ENCODE measurements at places on chromosomes 4 and X.

DNA sequence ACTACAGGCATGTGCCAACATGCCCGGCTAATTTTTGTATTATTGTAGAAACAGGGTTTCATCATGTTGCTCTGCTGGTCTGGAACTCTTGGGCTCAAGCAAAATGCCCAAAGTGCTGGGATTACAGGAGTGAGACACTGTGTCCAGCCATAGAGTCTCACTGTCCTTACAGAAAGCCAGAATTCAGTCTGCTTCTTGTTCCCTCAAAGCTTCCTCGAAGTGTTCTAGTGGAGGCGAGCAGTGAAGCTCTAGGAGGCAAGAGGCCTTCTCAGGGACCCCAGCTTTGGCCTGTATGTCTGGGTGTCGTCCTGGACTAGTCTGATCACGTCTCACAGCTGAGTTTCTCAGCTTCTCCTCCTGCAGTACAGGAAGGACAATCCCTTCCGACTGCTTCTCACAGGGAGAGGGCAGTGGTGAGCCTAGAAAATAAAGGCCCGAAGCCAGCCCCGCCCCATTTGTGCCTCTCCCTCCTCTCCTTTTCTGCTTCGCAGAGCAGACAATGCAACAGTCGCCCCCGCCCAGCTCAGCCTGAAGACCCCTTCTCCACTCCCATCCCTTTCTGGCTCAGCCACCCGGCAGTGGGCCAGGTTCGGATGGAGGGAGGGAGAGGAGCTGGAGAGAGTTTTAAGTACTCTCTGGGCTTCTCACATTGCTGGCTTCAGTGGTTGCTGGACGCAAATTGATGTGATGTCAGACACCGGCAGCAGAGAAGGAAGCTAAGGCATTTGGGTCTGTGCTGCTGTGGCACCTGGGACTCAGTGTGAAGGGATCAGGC is 11.1 kb upstream of the FAM3A start:
- DNase-seq = peak; percentile 75

GRCh38 chr4:7263166-7263565 is 70.8 kb downstream of the SORCS2 start:
- DNase-seq = no peak

GRCh38 chr4:8439914-8440491 is 520 bp downstream of the ACOX3 start:
- DNase-seq = no peak

DNA sequence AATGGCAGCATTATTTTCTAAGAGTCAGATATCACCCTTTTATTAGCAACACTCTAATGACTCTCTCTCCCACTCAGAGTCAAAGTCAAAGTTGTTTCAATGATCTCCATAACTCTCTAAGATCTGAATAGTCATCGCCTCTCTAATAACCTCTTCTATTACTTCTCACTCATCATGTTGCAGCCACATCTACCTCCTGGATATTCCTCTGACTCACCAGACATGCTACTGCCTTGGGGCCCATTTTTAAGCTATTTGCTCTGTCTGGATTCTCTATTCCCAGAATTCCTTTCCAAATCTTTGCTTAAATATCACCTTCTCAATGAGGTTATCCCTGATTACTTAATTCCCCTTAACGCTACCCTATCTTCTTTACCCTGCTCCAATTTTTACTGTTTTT is 391.8 kb upstream of the MAGEB16 start:
- no peak for DNase-seq

DNA sequence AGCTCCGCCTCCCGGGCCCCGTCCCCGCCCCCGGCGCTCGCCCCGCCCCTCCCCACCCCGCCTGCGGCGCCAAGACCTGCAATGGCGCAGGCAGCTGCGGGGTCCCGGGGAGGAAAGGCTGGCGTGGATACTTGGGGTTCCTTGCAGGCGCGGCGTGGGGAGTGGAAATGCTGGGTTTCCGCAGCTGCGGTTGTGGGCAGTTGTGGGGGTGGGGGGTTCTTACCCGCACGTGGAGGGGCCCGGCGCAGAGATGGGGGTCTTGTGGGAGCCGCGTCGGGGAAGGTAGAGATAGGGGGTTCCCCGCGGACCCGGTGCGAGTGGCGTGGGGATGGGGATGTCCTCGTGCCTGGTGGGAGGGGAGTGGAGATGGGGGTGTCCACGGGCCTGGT is 680 bp upstream of the ASMTL start:
- DNase-seq = no peak

GRCh38 chr4:81427344-81427821 is 44.3 kb downstream of the RASGEF1B start:
- peak; percentile 28 for DNase-seq

DNA sequence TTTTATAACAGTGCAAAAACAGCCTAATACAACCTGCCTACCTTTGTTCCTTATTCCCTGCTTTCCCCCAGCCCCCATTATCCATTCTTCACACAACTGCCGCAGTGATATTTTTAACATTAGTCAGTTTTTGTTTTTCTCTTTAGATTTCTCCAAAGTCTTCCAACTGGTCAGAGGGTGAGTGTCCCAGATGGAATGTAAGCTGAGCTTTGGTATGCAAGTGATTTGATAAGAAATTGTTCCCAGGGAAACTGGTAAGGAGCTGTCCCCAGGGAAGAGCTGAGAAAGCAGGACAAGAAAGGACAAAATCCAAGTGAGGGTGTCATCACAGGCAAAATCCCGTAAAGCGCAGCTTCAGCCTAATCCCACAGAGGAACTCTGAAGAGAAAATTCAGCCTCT is 475.5 kb upstream of the ADGRL3 start:
- DNase-seq = peak; percentile 91

DNA sequence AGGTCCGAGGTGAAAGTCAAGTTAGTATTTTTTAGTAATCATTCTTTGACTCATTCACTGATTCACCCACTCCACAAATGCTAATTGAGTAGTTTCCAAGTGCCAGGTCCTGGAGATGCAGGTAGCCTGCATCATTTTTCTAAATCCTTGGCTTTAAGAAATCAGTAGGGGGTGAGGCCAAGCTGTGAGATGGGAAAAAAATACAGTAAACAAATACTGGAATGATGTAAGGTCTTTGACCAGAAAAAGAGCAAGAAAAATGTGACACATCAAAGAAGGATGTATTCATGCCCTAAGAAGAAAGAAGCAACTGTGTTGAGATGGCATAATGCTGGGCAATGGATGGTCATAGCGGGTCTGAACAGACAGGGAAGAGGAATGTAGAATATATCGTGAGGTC is 1386.6 kb downstream of the PCDH7 start:
- no peak for DNase-seq

GRCh38 chr4:110130576-110131358 is 67.6 kb downstream of the ELOVL6 start:
- no peak for DNase-seq

DNA sequence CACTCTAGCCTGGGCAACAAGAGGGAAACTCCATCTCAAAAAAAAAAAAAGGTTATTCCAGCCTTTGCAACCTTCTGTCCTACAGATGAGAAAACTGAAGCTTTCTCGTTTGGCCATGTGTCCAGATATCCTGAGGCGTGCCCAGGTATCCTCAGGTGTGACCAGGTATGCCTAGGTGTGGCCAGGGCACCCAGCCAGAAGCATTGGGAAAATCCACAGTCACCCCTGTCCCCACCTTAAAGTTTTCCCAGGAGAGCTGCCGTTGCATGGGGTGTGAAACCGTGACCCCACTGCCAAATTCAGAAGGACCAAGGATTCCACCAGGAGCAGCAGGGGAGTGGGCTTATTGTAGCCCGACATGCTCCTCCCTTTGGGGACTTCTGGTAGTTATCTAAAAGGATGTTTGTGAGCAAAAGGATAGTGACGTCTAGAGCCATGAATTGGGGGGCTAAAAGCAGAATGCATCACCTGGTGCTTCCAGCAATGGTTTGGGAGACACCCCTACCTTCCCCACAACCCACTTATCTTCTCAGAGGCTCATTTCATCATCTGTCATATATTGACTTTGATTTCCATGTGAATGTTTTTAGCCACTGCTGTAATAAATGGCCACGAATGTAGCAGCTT is 4.0 kb upstream of the DHRSX start:
- DNase-seq = no peak

- peak; percentile 0 for DNase-seq
Observed at GRCh38 chr4:64417974-64418373, 8.7 kb upstream of the TECRL start.

DNA sequence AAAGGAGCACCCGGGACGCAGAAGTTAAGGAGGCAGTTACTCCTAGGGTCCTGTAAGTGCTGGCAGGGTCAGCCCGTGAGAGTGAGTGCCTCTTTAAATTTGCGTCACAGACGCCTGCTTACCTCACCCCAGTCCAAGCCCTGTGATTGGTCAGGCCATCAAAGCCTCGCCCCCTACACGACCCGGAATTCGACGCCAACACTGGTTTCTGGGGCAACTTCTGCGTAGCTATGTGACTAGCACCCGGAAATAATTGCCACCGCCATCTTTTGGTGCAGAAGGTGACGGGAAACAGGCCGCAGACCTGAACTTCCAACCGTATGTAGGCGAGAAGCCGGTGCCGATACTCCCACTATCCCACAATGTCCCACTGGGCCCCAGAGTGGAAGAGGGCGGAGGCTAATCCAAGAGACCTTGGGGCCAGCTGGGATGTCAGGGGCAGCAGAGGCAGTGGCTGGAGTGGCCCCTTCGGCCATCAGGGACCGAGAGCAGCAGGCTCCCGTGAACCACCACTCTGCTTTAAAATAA is at the start of gene DDX53:
Gene DDX53 (plus strand): TSS at position 265 of the 528 bp plus-strand sequence. CDS start 98 bp downstream, at position 363.
- no peak for DNase-seq

GRCh38 chr4:176790398-176790797 is 2.3 kb downstream of the VEGFC start:
- no peak for DNase-seq

- peak; percentile 52 for DNase-seq
Observed at GRCh38 chr4:47615385-47615784, 130.3 kb downstream of the ATP10D start.

DNA sequence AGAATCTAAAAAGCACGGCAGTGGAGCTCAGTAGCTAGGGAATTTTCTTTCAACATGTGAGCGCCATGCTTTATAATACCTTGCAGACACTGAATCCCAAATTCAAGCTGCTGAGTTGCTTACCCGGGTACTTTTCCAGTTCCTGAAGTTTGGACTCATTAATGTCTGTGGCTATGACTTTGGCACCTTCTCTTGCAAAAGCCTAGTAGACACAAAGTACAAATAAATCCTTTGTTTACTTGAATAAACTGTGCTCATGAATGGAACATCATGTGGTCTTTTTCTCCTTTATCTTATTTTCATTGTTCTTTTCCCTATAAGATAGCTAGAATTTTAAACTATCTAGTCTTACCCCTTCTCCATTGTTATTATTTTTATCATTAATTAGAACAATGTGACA is 4.6 kb downstream of the BDH2 start:
- DNase-seq = no peak

DNA sequence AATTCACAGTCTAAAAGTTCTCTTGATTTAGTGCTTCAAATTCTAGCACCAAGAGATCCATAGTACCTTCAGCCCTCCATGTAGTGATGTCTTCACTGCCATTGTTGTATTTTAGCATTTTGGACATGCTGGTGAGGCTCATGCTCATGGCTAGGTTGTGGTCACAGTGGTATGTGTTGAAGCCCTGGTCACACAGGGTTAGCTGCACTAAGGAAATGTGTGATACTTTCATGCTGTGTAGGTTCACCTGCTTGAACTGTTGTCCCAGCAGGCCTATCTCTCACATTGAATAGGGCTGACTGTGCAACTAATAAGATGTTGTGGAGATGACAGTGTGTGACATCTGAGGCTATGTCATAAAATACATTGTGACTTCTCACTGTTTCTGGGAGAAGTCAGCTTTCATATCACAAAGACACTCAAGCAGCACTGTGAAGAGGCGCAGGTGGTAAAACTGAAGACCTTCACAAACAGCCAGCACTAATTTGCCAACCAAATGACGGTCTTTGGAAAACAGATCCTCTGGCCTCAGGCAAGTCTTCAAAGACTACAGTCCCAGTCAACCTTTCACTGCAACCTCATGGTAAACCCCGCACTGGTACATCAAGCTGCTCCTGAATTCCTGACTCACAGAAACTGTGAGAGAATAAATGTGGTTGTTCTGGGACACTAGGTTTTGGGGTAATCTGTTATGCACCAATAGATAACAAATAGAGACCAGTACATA is 17.4 kb upstream of the ADH4 start:
- DNase-seq = no peak

GRCh38 chr4:181835348-181835747 is 407.9 kb upstream of the TENM3 start:
- DNase-seq = peak; percentile 51

DNA sequence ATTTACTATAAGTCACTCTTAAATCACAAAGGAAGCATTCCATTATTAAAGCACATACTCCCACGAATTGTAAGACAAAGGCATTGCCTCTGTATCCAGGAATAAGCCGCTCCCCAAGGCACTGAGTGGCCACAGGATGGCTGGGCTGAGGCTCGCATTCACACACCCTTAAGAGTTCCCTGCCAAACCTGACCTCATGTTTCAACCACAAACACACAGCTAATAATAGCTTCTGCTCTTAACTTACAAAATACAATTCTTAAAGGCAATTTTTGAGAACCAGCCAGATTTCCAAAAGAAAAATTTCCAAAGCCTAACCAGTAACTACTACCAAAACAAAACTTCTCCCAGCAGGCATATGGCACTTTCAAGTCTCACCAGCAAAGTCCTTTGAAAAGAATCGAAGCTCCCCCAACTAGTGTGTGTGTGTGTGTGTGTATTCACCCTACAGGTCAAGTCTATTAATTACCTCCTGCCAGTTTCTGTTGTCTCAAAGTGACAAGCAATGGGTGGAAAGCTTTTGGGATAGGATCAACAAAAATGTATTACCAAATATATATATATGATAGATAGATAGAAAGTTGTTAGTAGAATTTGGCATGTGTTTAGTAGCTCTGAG is 36.0 kb downstream of the ARHGAP6 start:
- DNase-seq = peak; percentile 86

GRCh38 chr4:71380788-71381187 is 42.0 kb downstream of the SLC4A4 start:
- DNase-seq = peak; percentile 61

- no peak for DNase-seq
Observed at GRCh38 chr4:108166441-108167315, 2.1 kb downstream of the LEF1 start.

- DNase-seq = no peak
Observed at GRCh38 chrX:17086317-17086716, 139.9 kb downstream of the REPS2 start.

DNA sequence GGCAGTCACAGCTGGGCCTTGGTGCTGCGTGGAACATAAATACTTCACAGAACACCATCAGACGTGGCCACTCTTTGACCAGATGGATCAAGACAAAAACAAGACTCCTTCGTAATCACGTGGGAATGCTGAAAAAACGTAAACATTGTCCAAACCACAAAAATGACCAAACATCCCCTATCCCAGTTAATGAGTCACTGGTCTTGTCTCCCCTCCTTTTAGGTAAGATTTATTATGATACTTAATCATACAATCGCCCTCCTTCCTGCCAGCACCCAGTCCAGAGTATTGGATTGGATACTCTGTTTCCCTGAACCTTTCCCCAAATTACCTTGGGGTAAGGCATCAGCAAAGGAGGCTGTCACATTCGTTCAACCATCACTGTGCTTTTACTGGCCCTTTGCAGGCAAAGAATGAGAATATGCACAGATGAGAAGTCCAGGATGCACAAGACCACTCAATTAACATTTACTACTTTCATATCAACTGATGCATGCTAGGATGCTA is 601 bp upstream of the TCEANC start:
- peak; percentile 91 for DNase-seq

- peak; percentile 53 for DNase-seq
Observed at GRCh38 chr4:80049813-80050534, 23.1 kb downstream of the ANTXR2 start.

- peak; percentile 34 for DNase-seq
Observed at GRCh38 chr4:75512386-75513211, 1.6 kb downstream of the RCHY1 start.

GRCh38 chrX:39953879-39954278 is 143.9 kb downstream of the BCOR start:
- peak; percentile 35 for DNase-seq

- no peak for DNase-seq
Observed at GRCh38 chrX:44470816-44471215, 71.8 kb downstream of the FUNDC1 start.

Data from fibroblast of upper back skin (primary cell).